ENCODE measurements at places on chromosomes 12 and 14.

DNA sequence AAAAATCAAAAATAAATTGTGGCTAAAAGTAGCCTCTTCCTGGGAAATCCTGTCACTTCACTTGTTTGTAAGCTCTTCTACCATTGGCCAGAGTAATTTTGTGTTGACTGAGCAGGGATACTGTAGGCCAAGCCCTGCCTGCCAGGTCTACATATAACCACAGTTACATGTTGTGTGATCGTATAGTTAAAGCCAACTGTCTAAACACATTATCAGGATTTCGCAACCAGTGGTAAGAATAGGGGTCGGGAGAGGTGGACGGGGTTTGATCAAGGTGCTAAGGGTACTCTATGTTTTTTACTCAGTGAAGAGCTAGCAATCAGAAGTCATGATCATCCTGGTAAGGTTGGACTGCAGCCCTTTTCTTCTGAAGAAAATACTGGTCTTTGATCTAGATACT, 13.4 kb downstream of the ANKRD13A start:
- DNase-seq = no peak

DNA sequence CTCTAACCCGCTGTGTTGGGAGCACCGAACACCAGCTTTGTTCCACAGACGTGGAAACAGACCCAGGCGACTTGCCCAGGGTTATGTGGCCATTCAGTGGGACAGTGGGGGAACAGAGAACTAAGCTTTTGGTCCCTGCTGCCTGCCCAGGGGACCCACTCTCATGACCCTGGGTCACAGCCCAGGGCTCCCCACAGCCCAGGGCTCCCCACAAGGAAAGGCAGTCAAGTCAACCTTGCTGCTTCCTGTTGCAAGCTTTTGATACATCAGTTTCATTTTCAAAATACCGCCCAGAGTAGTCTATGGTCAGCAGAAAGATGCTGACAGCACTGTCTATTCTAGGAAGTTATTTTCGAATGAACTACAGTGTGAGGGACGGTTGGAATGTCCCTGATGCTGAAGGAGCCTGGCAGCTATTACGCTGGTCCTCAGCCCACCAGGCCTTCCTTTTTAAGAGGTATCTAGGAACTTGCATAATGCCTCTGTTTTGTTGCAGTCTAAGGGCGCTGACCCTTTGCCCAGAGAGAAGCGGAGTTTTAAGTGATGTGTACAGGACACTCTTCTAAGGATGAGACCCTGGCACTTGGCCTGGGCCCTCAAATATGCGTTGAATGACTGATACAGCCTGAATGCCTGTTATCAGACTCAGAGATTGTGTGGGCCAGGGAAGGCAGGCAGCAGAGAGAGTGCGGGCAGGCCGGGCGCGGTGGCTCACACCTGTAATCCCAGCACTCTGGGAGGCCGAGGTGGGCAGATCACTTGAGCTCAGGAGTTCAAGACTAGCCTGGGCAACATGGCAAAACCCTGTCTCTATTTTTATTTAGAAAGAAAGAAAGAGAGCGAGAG, 12.6 kb upstream of the TTC7B start:
- DNase-seq = no peak

DNA sequence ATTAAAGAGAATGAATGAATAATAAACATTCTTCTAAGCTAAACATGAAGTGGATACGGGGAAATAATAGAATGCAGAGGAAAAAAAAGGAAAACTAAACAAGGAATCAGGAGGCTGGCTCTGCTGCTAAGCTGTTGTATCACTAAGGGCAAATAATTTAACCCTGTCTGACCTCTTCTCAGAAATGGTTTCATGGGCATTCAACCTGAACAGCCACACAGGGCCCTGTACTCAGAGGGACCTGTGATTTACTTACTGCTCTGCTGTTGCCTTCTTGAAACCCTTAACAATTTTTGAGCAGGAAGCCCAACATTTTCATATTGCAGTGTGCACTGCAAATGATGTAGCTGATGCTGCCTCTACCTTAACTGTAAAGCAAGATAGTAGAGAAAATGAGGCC, 14.2 kb upstream of the PLEKHA5 start:
- DNase-seq = peak; percentile 56

GRCh38 chr14:69630360-69630759, 19.0 kb downstream of the SUSD6 start:
- no peak for DNase-seq

- no peak for DNase-seq
Observed at GRCh38 chr12:105637470-105637869, 307.0 kb downstream of the C12orf75 start.

DNA sequence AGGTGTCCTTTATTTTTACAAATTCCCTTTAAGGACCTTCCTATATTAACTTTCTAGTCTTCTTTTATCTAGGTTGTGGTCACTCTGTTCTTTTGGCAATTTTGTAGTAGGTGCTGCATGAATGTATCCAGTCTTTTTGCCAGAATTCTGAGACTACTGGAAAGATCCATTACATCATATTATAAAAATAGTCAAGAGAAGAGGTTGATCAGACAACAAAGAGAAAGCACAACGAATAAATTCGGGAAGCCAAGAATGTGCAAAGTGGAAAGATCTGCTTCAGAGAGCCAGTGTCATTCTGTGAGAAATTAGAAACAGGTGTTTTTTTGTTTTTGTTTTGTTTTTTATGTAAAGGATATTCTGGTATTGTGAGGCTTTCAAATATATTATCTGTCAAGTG, 15.8 kb upstream of the SLC16A7 start:
- no peak for DNase-seq

DNA sequence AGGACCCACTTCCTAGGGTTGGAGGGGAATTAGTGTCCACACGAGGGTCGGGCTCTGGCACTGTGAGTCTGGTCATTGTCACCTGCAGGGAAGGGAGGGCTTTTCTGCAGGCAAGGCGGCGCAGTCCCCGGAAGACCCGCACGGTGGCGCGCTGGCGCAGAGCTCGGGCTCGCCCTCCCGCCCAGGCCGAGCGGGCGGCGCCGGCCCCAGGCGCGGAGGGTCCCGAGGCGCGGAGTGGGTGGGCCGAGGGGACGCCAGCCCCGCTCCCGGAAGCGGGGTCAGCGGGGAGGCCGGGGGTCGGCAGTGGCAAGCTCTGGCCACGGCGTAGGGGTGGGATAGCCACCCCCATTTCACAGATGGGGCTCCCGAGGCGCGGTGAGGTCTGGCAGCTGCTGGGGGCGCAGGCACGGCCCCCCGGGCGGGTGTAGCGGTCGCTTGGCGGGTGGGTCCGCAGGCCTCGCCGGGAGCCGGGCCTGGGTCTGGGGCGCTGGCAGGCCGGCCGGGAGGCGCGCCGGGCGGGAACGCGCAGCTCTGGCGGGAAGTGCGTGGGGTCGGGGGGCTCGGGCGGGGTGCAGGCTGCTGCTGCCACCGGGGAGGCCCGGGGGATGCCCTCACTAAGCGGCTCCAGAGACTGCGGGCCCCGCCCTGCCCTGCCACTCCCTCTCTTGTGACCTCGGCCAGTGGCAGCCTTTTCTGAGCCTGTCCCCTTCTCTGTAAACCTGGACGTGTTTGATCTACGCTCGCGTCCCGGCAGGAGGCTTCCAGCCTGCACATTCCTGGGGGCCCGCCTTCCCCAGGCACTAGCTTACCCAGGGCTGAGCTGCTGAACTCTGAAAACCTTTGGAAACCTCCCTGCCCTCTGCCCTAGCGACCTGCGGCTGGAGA, 46.1 kb downstream of the CYP46A1 start:
- DNase-seq = peak; percentile 90

DNA sequence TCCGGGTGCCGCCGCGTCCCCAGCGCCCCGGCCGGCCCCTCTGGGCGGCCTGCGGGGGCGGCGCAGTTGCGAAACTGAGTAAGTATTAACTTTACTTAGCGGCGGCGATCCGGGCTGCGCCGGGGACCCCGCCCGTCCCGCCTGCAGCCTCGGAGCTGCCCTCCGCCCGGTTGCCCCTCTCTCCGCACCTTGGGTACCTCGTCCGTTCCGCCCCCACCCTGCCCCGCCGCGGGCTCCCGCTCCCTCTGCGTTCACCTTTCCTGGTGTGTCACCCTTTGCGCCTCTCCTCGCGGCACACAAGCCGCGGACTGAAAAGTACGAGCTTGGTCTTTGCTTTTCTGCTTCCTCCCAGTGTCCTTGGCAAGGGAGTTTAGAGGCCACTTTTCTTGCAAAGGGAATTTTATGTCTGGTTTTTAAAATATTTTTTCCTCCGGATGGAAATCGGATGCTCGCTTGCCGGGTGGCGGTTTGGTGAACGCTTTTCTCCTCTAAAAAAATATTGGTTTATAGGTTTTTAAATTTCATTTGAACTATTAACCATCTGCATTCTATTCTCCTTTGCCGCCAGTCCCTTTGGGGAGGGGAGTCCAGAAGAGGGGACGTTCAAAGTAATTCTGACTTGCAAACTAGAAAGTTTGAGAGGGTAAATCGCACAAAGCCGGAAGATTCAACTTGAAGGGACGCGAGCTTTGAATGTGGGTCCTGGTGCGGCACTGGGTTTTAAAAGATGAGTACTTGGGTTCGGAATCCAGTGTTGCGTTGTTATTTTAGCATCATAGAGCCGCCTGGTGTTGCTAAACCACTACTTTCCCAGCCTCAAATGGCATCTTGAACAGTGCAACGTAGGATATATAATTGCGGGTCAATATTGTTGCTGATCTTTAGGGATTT, 834 bp downstream of the RASSF8 start:
- DNase-seq = peak; percentile 76

- no peak for DNase-seq
Observed at GRCh38 chr14:78592616-78593219, 422.5 kb downstream of the NRXN3 start.

- DNase-seq = no peak
Observed at GRCh38 chr14:105439710-105440553, 20.3 kb downstream of the MTA1 start.

- peak; percentile 99 for DNase-seq
Observed at GRCh38 chr12:55973599-55974307, at the start of gene RAB5B. Gene RAB5B (plus strand): TSS chr12:55974078. CDS start chr12:55986961, 12,883 bp downstream.

- peak; percentile 43 for DNase-seq
Observed at GRCh38 chr14:20820063-20820904, 17.6 kb upstream of the RNASE1 start.

- no peak for DNase-seq
Observed at GRCh38 chr14:62722406-62722805, 322.9 kb downstream of the KCNH5 start.

GRCh38 chr12:25734529-25735180, 181.6 kb upstream of the LMNTD1 start:
- no peak for DNase-seq

DNA sequence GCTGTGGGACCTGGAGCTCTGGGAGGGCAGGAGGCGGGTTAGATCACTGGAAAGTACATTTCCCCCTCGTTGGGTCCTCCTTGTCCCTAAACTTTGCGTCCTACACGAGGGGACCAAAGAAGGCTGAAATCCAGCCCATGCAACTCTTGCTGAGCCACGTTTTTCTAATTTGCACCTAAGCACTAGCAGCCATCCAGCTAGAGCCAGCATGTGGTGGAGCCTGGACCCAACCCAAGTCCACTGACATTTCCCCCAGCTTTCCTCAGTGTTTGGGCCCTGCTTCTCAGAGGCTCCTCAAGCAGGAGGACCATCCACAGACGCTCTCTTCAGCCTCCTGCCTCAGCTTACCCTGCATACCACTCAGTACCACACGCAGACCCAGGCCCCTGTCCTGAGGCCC, 49.7 kb downstream of the TSPAN11 start:
- DNase-seq = no peak

- no peak for DNase-seq
Observed at GRCh38 chr12:53532524-53533445, 25.5 kb upstream of the NPFF start.

- peak; percentile 43 for DNase-seq
Observed at GRCh38 chr14:68603533-68604360, 189.1 kb downstream of the ZFP36L1 start.

DNA sequence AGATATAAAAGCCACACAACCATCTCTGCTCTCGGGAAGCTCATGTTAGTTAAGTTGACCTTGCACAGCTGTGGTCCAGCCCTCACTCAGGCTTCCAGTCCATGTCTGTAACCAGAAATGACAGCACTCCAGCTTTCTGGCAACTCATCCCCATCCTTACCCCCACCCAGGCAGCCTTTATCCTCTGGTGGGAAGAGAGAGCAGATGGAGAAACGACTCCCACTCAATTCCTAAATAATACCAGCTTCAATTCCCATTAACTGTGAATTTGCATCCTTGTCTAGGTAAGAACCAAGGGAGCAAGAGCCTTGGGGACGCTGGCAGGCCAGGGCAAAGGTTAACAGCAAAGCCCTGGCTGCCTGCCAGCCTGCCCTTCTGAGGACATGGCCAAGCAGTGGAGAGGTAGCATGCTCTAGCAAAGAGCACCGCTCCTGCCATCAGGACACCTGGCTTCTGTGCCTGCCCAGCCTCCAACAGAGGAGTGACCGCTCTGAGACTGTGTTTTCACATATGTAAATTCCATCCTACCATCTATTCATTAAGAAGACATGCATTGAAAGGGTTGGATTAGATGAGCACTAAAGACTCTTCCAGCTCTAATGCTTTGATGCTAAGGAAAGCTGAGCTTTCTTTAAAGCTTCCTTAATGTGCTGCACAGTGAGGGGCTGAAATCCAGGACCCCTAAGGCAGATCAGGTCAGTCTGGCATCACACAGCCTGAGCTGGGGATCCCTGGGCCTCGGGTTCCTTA, 236.1 kb downstream of the GRIN2B start:
- DNase-seq = peak; percentile 64

- DNase-seq = no peak
Observed at GRCh38 chr14:90810806-90811205, 5.4 kb downstream of the TTC7B start.

GRCh38 chr12:122200541-122201175, 2.9 kb upstream of the B3GNT4 start:
- peak; percentile 61 for DNase-seq

- no peak for DNase-seq
Observed at GRCh38 chr12:24374452-24374851, 425.0 kb upstream of the SOX5 start.

- DNase-seq = no peak
Observed at GRCh38 chr14:67749341-67750084, 47.8 kb downstream of the RDH12 start.

- DNase-seq = no peak
Observed at GRCh38 chr12:100164153-100164704, 21.6 kb upstream of the BLTP3B start.

- no peak for DNase-seq
Observed at GRCh38 chr12:45348986-45349385, 133.1 kb downstream of the ANO6 start.

GRCh38 chr14:61954306-61954705, 192.1 kb downstream of the SNAPC1 start:
- no peak for DNase-seq

DNA sequence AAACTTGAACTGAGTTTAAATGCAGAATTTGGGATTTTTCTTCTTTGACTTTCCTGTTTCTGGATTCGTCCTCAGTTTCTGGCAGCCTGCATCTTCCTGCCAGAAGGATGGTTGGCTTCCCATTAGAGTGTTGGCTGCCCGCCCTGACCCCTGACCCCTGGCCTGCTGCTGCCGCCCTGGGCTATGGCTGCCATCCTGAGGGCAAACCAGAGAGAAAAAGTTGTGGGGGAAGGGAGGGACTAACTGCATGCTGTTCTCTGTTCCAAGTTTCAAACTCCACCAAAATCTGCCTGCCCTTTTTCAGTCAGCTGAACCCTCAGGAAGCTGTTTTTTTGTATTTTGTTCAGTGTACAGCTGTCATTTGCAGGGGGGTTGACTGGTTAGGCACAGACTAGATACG, 48.4 kb downstream of the FNTB start:
- peak; percentile 50 for DNase-seq

GRCh38 chr12:6550294-6551062, 5.4 kb downstream of the IFFO1 start:
- no peak for DNase-seq
